ENCODE measurements at places on chromosomes 13 and 19.

GRCh38 chr19:4678881-4679790 is 9.0 kb upstream of the MYDGF start:
- H3K4me3 ChIP-seq: no peak overlapping the region
- H3K36me3 ChIP-seq: peaks cover 6% of the 10 kb centered on the region
- no peaks in the 10 kb centered on the region for H3K27me3 ChIP-seq
- no peak for DNase-seq
- no peak overlapping the region for H3K27ac ChIP-seq
- H3K4me1 ChIP-seq: no peaks in the 10 kb centered on the region

DNA sequence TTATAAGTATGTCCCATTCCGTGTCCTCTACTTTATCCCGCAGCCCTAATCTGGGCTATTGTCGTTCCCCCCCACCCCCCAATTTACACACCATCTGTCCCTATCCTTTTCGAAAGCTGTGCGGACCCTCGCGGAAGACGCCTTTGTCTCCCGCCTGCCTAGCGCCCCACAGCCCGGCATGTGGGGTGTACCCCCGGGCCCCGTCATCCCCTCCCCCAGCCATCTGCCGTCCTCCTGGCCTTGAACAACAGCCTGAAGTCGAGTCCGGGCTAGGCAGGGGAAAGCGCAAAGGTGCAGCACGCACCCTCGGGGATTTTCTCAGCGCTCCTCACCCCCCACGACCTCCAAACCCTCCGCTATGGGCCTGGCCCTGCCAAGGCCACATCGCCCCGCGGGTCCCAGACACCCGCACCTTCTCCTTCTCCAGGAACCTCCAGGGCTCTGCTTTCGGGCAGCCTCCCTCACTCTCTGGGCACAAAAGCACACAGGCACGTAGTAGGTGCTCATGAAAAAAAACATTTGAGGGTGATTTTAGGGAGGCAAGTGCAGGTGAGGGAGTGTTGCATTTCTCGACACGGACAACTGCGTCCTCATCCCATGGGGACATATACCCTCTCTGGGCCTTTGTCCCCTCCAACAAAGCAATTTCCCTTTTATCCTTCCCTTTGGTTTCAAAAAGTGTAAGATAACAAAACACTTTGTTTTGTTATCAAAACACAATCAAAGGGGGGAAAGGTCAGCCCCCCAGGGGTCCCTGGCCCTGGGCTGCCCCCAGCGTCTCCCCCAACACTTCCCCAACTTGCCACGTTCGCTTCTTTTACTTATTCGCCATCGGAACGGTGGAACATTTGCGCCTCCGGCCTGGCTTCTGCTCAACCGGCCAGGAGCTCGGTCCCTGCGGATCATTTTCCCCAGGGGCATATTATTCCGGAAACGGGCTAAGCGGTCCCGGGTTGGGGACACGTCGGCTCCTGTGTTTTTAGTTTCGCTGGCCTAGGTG is 16.4 kb downstream of the CCDC124 start:
- H3K27me3 ChIP-seq: peaks cover 45% of the 10 kb centered on the region
- peak; percentile 27 for DNase-seq
- peak overlapping the region; percentile 64 for H3K4me3 ChIP-seq
- H3K27ac ChIP-seq: no peak overlapping the region
- peaks cover 49% of the 10 kb centered on the region for H3K4me1 ChIP-seq
- H3K36me3 ChIP-seq: peaks cover 2% of the 10 kb centered on the region

GRCh38 chr19:4327252-4327876 is 11.3 kb downstream of the STAP2 start:
- peaks cover 27% of the 10 kb centered on the region for H3K4me1 ChIP-seq
- H3K4me3 ChIP-seq: peak overlapping the region; percentile 87
- no peaks in the 10 kb centered on the region for H3K27me3 ChIP-seq
- H3K27ac ChIP-seq: no peak overlapping the region
- DNase-seq: peak; percentile 89
- H3K36me3 ChIP-seq: peaks cover 6% of the 10 kb centered on the region

DNA sequence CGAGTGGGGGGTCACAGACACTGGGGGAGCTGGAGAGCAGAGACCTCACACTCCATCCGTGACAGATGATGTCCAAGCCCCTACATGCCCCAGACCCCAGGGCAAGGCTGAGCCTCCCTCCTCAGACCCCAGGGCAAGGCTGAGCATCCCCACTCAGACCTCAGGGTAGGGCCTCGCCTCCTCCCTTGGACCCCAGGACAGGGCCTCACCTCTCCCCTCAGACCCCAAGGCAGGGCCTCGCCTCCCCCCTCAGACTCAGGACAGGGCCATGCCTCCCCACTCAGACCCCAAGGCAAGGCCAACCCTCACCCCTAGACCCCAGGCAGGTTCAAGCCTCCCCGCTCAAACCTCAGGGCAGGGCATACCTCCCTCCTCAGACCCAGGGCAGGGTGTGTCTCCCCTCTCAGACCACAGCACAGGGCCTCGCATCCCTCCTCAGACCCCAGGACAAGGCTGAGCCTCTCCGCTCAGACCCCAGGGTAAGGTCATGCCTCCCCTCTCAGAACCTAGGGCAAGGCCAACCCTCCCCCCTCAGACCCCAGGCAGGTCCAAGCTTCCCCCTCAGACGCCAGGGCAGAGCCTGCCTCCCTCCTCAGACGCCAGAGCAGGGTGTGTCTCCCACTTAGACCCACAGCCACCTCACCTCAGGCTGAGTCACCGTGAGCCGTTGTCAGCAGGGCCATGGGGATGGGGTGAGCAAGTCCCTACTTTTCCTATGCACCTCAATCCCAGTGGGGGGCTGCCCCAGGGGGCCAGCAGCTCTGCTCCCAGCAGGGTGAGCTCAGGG is 1.7 kb upstream of the S1PR4 start:
- peaks cover 20% of the 10 kb centered on the region for H3K4me1 ChIP-seq
- no peaks in the 10 kb centered on the region for H3K27me3 ChIP-seq
- peaks cover 21% of the 10 kb centered on the region for H3K36me3 ChIP-seq
- DNase-seq: peak; percentile 84
- peak overlapping the region; percentile 84 for H3K27ac ChIP-seq

- no peaks in the 10 kb centered on the region for H3K27me3 ChIP-seq
- H3K4me3 ChIP-seq: no peak overlapping the region
- no peak for DNase-seq
- H3K36me3 ChIP-seq: no peaks in the 10 kb centered on the region
These were observed 48.0 kb downstream of the COMP start for GRCh38 chr19:18742838-18743783.

- H3K27ac ChIP-seq: no peak overlapping the region
- peaks cover 4% of the 10 kb centered on the region for H3K27me3 ChIP-seq
- H3K4me3 ChIP-seq: no peak overlapping the region
- H3K36me3 ChIP-seq: no peaks in the 10 kb centered on the region
These were observed 139.4 kb downstream of the FREM2 start for GRCh38 chr13:38826182-38826813.

GRCh38 chr19:16200038-16201010 is 2.6 kb downstream of the AP1M1 start:
- peaks cover 22% of the 10 kb centered on the region for H3K36me3 ChIP-seq
- peak overlapping the region; percentile 75 for H3K27ac ChIP-seq
- no peaks in the 10 kb centered on the region for H3K27me3 ChIP-seq

GRCh38 chr13:112132142-112132541 is 65.2 kb downstream of the SOX1 start:
- no peaks in the 10 kb centered on the region for H3K36me3 ChIP-seq
- H3K27me3 ChIP-seq: peaks cover 28% of the 10 kb centered on the region
- DNase-seq: no peak
- H3K27ac ChIP-seq: no peak overlapping the region
- no peak overlapping the region for H3K4me3 ChIP-seq

DNA sequence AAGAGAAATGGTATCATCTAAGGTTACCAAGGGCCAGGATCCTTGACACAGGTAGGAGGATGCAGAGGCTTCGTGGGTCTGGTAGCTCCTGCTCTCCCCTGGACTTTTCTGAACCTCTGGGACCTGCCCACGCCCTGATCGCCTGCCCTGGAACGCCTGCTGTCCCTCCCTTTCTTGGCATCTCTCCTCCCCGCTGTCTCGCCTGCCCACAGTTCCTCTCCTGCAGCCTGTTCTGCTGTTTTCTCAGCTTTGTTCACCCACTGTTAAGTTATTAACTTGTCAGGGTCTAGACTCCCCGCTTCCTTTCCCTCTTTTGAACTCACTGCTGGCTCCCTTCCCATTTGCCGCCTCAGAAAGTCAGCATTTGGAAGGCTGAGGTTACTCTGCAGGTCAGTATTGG is 19.8 kb downstream of the SERP2 start:
- H3K27ac ChIP-seq: no peak overlapping the region
- no peaks in the 10 kb centered on the region for H3K27me3 ChIP-seq
- H3K4me3 ChIP-seq: no peak overlapping the region
- H3K4me1 ChIP-seq: no peaks in the 10 kb centered on the region
- H3K36me3 ChIP-seq: no peaks in the 10 kb centered on the region

DNA sequence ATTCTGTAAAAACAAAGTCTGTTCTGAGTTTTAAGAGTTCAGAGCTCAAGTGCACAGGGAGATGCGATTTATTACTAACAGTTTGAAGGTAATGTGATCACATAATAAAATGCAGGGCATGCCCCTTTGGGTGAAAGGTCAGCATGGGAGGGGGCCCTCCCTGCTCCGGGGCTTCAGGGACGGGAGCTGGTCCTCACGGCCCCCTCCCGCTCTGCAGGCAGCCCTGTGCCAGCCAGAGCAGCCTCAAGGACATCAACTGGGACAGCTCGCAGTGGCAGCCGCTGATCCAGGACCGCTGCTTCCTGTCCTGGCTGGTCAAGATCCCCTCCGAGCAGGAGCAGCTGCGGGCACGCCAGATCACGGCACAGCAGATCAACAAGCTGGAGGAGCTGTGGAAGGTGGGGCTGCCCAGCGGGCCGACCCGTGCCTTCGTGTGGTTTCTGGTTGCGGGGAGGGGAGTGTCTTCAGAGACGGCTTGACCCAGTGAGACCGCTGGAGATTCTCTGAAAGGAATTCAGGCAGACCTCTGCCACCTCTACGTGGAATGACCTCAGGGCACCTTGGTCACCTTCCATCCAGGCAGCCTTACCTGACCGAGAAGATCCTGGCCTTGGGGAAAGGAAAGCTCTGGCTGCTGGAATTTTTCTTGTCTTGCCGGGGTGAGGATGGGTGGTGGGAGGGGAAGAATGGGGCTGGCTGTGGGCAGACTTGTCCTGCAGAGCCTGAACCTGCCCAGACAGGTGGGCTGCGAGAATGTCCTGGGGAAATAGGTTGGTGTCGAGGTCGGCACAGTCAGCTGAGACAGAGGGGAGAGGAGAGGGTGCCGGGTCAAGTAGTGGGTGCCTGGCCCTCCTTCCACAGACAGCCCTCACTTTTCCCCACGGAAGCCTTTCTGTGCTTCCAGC is 19.0 kb downstream of the UPF1 start:
- peaks cover 37% of the 10 kb centered on the region for H3K36me3 ChIP-seq
- no peak overlapping the region for H3K4me3 ChIP-seq
- DNase-seq: no peak
- no peaks in the 10 kb centered on the region for H3K27me3 ChIP-seq
- peaks cover 16% of the 10 kb centered on the region for H3K4me1 ChIP-seq
- H3K27ac ChIP-seq: no peak overlapping the region

DNA sequence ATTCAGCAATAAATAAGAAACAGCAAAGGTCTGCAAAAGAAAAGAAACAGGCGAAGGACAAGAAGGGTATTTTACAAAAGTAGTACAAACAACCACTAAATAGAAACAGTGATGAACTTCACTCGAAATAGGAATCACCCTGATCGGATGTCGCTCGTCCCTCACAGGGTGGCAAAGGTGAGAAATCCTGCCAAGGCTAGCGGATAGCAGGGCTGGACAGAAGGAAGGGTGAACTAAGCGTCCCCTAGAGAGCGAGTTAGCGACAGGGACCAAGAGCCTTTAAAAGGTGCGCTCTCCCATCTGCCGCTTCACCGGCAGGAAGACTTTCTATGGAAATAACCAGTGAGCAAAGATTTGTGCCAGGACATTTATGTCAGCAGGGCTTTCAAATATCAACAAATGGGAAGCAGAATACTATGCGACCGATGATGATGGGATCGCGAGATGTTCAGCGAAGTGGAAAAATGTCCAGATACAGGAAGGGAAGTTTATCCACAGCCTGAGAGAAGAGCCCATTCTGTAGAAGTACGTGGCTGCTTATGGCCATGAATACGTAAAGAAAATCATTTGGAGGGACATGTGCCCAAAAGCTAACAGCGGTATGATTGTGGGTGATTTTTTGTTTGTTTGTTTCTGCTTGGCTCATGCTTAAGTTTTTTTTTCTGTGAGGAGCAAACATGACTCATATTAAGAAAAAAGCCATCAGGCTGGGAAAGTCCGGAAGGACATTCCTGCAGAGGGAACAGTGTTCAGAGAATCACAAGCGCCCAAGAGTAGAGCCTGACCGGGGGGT is 18.9 kb downstream of the ELAVL1 start:
- H3K27ac ChIP-seq: no peak overlapping the region
- no peaks in the 10 kb centered on the region for H3K27me3 ChIP-seq
- peaks cover 3% of the 10 kb centered on the region for H3K4me1 ChIP-seq
- H3K36me3 ChIP-seq: peaks cover 18% of the 10 kb centered on the region

DNA sequence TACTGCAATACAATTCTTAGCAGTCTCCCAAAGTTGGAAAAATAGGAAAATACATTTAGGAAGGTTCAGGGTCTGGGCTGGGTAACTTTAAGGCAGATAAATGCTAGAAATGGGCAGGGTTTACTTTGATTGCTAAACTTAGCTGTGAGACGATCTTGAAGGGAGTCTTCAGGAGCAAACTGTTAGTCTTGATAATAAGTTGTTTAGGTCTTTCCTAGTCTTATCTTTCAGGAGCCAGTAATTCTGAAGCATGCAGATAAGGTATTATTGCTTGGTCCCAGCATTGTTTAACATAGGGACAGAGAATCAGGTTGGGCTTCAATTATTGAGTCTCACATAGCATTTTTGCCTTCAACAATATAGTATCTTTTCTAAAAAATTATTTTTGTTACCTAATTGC is 262.4 kb upstream of the MIR17HG start:
- no peak for DNase-seq
- H3K36me3 ChIP-seq: no peaks in the 10 kb centered on the region
- H3K27me3 ChIP-seq: peaks cover 4% of the 10 kb centered on the region
- no peak overlapping the region for H3K4me3 ChIP-seq

DNA sequence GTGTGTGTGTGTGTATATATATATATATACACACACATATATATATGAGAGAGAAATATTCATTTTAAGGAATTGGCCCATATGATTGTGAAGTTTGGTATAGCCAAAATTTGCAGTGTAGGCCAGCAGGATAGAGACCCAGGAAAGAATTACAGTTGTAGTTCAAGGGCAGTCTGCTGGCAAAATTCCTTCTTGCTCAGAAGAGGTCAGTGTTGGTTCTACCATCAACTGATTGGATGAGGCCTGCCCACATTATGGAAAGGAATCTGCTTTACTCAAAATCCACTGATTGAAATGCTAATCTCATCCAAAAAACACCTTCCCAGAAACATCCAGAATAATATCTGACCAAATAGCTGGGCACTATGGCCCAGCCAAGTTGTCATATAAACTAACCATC is 24.0 kb downstream of the RNF6 start:
- no peaks in the 10 kb centered on the region for H3K4me1 ChIP-seq
- peaks cover 46% of the 10 kb centered on the region for H3K36me3 ChIP-seq
- H3K27me3 ChIP-seq: no peaks in the 10 kb centered on the region

- peak; percentile 81 for DNase-seq
- no peak within 1 kb of the TSS for H3K4me3 ChIP-seq
- H3K4me1 ChIP-seq: peaks cover 5% of the 10 kb centered on the region
- peaks cover 8% of the 10 kb centered on the region for H3K36me3 ChIP-seq
- H3K27me3 ChIP-seq: peaks cover 6% of the 10 kb centered on the region
- peak within 1 kb of the TSS; percentile 68 for H3K27ac ChIP-seq
These were observed at the start of gene ZNF471 for GRCh38 chr19:56507446-56508289. Gene ZNF471 (plus strand): TSS chr19:56507855. CDS start chr19:56511572, 3,717 bp downstream.

GRCh38 chr19:45660636-45661035 is 7.4 kb upstream of the GIPR start:
- no peak overlapping the region for H3K27ac ChIP-seq
- H3K27me3 ChIP-seq: no peaks in the 10 kb centered on the region
- H3K4me1 ChIP-seq: no peaks in the 10 kb centered on the region
- DNase-seq: no peak

- no peaks in the 10 kb centered on the region for H3K27me3 ChIP-seq
- peaks cover 5% of the 10 kb centered on the region for H3K36me3 ChIP-seq
These were observed 106.6 kb downstream of the RGCC start for GRCh38 chr13:41563984-41564365.

- no peaks in the 10 kb centered on the region for H3K27me3 ChIP-seq
- H3K4me3 ChIP-seq: peak overlapping the region; percentile 19
- H3K4me1 ChIP-seq: peaks cover 39% of the 10 kb centered on the region
These were observed 1.1 kb upstream of the NFIC start for GRCh38 chr19:3365093-3365835.

Data from activated naive CD4-positive, alpha-beta T cell treated with anti-CD3 and anti-CD28 coated beads for 36 hours (primary cell).